ENCODE measurements at places on chromosomes 12 and 14. TPM values are rescaled to one million over a fixed set of nuclear protein-coding genes. Genes with fewer than 3 reads are reported as not detected.

CLEC7A gene
- total RNA-seq = not detected

GYS2 gene
- total RNA-seq = not detected

KRT2 gene
- not detected for total RNA-seq

EXOC5 gene
- total RNA-seq = 36.9 TPM

LHX5 gene
- total RNA-seq = 1.2 TPM

LTB4R gene
- total RNA-seq = 14.0 TPM

GLIPR1L1 gene
- total RNA-seq = not detected

SPX gene
- total RNA-seq = 1.5 TPM

FRMD6 gene
- 111 TPM for total RNA-seq

TMEM119 gene
- total RNA-seq = 0.49 TPM

ATG101 gene
- 68.9 TPM for total RNA-seq

GLI1 gene
- 3.4 TPM for total RNA-seq

TMTC2 gene
- total RNA-seq = 3.1 TPM

TSPAN19 gene
- 0.55 TPM for total RNA-seq

TMPRSS12 gene
- not detected for total RNA-seq

RD3L gene
- not detected for total RNA-seq

SAMD15 gene
- 0.19 TPM for total RNA-seq

LAG3 gene
- total RNA-seq = 0.08 TPM

Data from hair follicular keratinocyte (primary cell).